ENCODE measurements at places on chromosomes 6 and 20. TPM values are rescaled to one million over a fixed set of nuclear protein-coding genes. Genes with fewer than 3 reads are reported as not detected.

FOXA2 gene
- total RNA-seq, result not detected

SH3BGRL2 gene
- 0.05 TPM for total RNA-seq

PRDM13 gene
- not detected for total RNA-seq

RAET1L gene
- not detected for total RNA-seq

PCMT1 gene
- 88.8 TPM for total RNA-seq

SLC52A3 gene
- not detected for total RNA-seq

PERP gene
- 5.7 TPM for total RNA-seq

TP53INP2 gene
- 3.5 TPM for total RNA-seq

GRCh38 chr6:143842461-143842901, 657 bp upstream of the LTV1 start:
- no peaks in the 10 kb centered on the region for H3K27me3 ChIP-seq
- peaks cover 28% of the 10 kb centered on the region for H3K36me3 ChIP-seq
- peak overlapping the region; percentile 95 for H3K4me3 ChIP-seq
- no peak for DNase-seq
- peak overlapping the region; percentile 95 for H3K27ac ChIP-seq
- peaks cover 29% of the 10 kb centered on the region for H3K4me1 ChIP-seq

DNA sequence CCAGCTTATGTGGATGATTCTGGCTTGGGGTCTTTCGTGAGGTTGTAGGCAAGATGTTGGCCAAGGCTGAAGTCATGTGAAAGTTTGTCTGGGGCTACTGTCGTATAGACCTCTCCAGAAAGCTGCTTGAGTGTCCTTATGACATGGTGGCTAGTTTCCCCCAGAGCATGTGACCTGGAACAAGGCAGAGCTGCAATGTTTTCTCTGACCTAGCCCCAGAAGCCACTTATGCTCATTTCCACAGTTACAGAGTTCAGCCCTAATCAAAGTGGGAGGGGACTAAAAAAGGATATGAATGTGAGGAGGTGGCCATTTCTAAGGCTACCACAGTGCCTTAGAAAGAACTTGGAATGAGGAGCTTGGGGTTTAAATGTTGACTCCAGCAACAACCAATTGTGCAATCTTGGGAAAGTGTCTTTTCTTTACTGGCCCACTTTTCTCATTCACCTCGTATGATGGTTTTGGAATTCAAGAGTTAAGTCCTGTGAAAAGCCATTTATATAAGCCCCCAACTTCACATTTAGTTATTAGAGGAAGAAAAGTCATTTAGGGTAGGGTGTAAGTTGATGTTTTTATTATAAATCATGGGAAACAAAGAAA, 5.9 kb upstream of the ASXL1 start:
- H3K27ac ChIP-seq, result peak overlapping the region; percentile 48
- no peak overlapping the region for H3K4me3 ChIP-seq
- peaks cover 37% of the 10 kb centered on the region for H3K4me1 ChIP-seq

GRCh38 chr6:122622479-122622878, 12.3 kb downstream of the PKIB start:
- no peaks in the 10 kb centered on the region for H3K4me1 ChIP-seq
- H3K4me3 ChIP-seq, result no peak overlapping the region
- no peaks in the 10 kb centered on the region for H3K36me3 ChIP-seq
- H3K27ac ChIP-seq, result no peak overlapping the region

GRCh38 chr6:95091823-95092436, 485.4 kb upstream of the MANEA start:
- H3K27ac ChIP-seq, result no peak overlapping the region
- no peak for DNase-seq
- no peaks in the 10 kb centered on the region for H3K27me3 ChIP-seq
- H3K36me3 ChIP-seq, result no peaks in the 10 kb centered on the region
- H3K4me3 ChIP-seq, result no peak overlapping the region

GRCh38 chr20:19012676-19013075, 199.1 kb downstream of the SCP2D1 start:
- no peak for DNase-seq
- H3K4me3 ChIP-seq, result no peak overlapping the region
- H3K4me1 ChIP-seq, result no peaks in the 10 kb centered on the region
- H3K36me3 ChIP-seq, result no peaks in the 10 kb centered on the region

DNA sequence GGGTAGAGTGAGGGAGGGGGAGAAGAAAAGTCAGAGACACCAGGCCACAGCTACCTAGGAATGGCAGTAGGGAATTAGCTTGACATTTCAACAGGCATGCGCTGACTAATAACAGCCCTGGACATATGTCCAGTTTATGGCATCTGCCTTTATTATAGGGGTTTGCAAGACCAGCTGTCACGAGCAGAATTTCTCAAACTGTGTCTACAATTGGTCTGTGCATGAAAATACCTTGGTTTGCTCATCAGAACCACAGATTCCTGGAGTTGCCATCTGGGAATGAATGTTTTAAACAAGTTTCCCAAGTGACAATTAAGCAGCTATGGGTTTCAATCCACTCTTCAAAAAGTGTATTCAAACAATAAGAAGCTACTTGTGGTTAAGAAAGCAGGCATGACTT, 110.3 kb upstream of the ENPP5 start:
- H3K36me3 ChIP-seq, result no peaks in the 10 kb centered on the region
- H3K4me3 ChIP-seq, result no peak overlapping the region
- peaks cover 11% of the 10 kb centered on the region for H3K27me3 ChIP-seq
- H3K4me1 ChIP-seq, result no peaks in the 10 kb centered on the region
- no peak overlapping the region for H3K27ac ChIP-seq

DNA sequence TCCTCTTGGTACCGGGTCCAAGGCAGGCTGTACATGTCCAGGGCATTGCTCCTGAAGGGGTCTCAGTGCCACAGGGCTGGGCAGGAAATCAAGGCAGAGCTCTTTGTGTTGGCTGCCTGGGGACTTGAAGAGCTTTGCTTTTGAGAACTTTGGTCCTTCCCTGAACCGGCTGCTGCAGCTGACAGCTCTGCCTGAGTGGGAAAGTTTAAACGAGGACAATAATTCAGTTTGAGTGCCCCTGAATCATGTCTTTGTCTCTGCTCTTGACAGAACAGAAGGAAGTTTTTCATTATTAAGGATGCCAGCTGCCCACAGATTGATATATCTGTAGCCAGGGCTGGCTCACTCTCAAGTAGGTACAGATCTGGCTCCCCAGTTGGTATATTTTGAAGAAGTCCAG, 56.1 kb downstream of the ANKRD6 start:
- no peaks in the 10 kb centered on the region for H3K4me1 ChIP-seq
- H3K36me3 ChIP-seq, result no peaks in the 10 kb centered on the region
- no peak for DNase-seq
- no peak overlapping the region for H3K27ac ChIP-seq
- no peaks in the 10 kb centered on the region for H3K27me3 ChIP-seq
- no peak overlapping the region for H3K4me3 ChIP-seq

GRCh38 chr20:58094160-58094559, 134.3 kb downstream of the ANKRD60 start:
- no peak overlapping the region for H3K27ac ChIP-seq
- no peaks in the 10 kb centered on the region for H3K36me3 ChIP-seq
- H3K4me1 ChIP-seq, result no peaks in the 10 kb centered on the region
- H3K4me3 ChIP-seq, result no peak overlapping the region
- no peak for DNase-seq
- peaks cover 8% of the 10 kb centered on the region for H3K27me3 ChIP-seq

- H3K27ac ChIP-seq, result no peak overlapping the region
- no peak for DNase-seq
- H3K27me3 ChIP-seq, result no peaks in the 10 kb centered on the region
- H3K36me3 ChIP-seq, result peaks cover 4% of the 10 kb centered on the region
- no peak overlapping the region for H3K4me3 ChIP-seq
Observed at GRCh38 chr6:20770773-20771172, 236.5 kb downstream of the CDKAL1 start.

DNA sequence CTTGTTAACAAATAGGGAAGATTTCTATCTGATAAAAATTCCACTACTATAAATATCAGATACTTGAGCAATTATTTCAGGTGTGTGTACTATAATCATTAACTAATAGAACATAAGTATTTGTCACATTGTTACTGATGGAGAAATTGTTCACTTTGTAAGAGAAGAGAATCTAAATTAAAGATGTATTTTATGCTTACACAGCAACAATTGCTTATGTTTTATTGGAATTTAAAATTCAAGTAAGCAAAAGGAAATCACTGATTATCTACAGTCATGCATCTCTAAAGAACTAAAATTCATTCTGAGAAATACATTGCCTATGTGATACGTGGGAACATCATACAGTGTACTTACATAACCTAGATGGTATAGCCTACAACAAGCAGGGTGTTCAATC, 1590.8 kb downstream of the GRIK2 start:
- no peak for DNase-seq
- no peaks in the 10 kb centered on the region for H3K27me3 ChIP-seq
- H3K36me3 ChIP-seq, result no peaks in the 10 kb centered on the region

DNA sequence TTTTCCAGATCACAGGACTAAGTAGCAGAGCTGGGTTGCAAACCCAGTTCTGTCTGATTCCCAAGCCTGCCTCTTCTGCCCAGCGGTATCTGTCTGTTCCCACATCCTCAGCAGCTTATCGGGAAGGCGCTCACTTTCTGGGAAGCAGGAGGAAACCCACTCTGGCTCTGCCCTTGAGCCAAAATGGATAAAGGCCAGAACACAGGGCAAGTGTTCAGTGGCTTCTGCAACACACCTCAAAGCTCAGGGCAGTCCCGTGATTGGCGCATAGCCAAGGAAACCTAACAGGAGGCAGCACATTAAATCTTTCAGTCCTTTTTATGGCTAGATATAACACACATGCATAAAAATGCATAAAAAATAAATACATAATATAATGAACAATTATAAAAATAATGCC, 262.2 kb downstream of the NRN1 start:
- no peak overlapping the region for H3K4me3 ChIP-seq
- DNase-seq, result no peak
- no peak overlapping the region for H3K27ac ChIP-seq
- no peaks in the 10 kb centered on the region for H3K27me3 ChIP-seq
- no peaks in the 10 kb centered on the region for H3K36me3 ChIP-seq

- H3K27ac ChIP-seq, result no peak overlapping the region
- no peaks in the 10 kb centered on the region for H3K4me1 ChIP-seq
- H3K27me3 ChIP-seq, result peaks cover 8% of the 10 kb centered on the region
- H3K36me3 ChIP-seq, result no peaks in the 10 kb centered on the region
- H3K4me3 ChIP-seq, result no peak overlapping the region
- no peak for DNase-seq
Observed at GRCh38 chr6:44356487-44356886, 14.0 kb downstream of the SPATS1 start.
